ENCODE measurements at places on chromosomes 1 and 21.

- DNase-seq = no peak
Observed at GRCh38 chr1:157274698-157275534, 136.7 kb upstream of the ETV3 start.

DNA sequence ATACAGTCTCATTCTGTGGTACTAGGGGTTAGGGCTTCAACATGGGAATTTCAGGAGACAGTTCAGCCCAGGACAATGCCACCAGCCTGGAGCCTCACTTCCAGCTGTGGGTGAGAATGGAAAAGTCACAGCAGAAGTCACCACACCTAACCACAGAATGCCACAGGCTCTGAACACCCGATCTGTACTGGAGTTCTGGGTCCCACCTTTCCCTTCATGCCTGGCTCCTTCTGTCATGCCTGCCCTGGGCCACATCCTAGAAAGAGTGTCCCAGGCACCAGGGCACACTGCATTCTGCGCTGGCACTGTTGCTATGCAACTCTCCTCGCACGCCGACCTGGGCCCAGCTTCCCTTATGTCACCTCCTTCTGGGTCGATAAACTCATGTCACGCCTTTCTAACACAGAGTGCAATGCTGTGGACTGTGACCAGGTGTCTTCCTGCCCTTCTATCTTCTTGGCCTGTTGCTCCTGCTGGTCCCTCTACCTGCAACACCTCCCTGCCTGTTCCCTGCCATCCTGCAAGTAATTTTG lies 21.2 kb downstream of the RCSD1 start:
- no peak for DNase-seq

GRCh38 chr1:2927393-2928360 lies 93.6 kb upstream of the ACTRT2 start:
- no peak for DNase-seq

DNA sequence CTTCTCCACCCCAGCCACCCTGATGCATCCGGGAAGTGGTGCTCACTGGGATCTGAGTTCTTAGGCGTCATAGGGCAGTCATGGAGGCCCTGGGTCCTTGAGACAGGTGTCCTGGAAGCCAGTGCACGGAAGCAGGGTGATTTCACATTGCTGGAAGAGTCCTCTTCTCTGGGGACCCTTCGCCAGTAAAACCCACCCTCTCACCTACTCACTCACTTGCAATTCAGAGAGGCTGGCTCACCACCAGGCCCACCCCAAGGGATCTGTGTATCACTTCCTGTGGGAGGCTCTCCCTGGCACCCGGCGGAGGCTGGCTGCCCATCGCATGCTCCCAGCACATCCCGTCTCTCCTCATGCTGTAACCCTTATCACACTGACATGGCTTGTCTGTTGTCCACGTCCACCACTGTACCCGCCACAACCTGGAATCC lies 40.2 kb upstream of the EPS8L3 start:
- no peak for DNase-seq

- no peak for DNase-seq
Observed at GRCh38 chr1:200774735-200775444, 36.2 kb downstream of the CAMSAP2 start.

GRCh38 chr1:67355745-67356424 lies 48.2 kb downstream of the IL12RB2 start:
- no peak for DNase-seq

GRCh38 chr1:231950331-231951128 lies 323.9 kb downstream of the DISC1 start:
- DNase-seq = no peak

- DNase-seq = no peak
Observed at GRCh38 chr1:118007391-118007790, 77.9 kb downstream of the WDR3 start.

DNA sequence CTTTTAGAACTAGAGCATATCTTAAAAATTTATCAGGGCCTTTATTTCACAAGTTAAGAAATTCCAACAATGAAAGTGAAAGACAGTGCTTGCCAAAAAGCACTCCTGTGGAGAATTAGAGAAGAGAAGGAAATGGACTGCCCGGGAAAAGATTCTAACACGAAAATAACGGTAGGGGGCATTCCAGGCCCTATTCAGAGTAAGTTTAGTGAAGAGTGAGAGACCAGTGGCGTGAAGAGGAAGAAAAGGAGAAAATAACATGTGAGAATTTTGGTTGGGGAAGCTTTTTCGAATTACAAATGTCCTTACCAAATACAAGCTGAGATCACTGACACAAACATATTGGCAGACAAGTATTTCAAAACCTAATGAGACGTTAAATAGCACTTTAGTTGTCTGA lies 38.4 kb upstream of the RBM34 start:
- no peak for DNase-seq

- DNase-seq = no peak
Observed at GRCh38 chr1:32447469-32448185, 17.2 kb upstream of the ZBTB8B start.

- no peak for DNase-seq
Observed at GRCh38 chr1:48547561-48548220, 75.7 kb upstream of the SPATA6 start.

DNA sequence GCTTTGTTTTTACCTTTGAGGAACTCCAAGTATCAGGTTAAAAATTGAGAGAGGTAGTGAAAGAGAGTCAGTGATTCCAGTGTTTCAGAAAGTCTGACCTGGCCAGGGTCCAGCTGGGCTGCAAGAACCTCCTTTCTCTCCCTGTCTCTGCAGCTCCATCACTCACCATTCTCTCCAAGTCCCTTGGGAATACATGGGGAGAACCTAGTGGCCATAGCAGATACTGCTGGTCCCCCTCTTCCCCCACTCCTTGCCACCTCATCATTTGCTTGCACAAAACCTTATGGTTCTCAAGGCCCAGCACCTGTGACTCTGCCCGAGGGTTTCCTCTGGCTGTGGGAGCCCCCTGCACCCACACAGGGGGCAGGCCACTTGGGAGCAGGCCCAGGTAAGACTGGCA lies 279.5 kb downstream of the KIF26B start:
- DNase-seq = no peak

DNA sequence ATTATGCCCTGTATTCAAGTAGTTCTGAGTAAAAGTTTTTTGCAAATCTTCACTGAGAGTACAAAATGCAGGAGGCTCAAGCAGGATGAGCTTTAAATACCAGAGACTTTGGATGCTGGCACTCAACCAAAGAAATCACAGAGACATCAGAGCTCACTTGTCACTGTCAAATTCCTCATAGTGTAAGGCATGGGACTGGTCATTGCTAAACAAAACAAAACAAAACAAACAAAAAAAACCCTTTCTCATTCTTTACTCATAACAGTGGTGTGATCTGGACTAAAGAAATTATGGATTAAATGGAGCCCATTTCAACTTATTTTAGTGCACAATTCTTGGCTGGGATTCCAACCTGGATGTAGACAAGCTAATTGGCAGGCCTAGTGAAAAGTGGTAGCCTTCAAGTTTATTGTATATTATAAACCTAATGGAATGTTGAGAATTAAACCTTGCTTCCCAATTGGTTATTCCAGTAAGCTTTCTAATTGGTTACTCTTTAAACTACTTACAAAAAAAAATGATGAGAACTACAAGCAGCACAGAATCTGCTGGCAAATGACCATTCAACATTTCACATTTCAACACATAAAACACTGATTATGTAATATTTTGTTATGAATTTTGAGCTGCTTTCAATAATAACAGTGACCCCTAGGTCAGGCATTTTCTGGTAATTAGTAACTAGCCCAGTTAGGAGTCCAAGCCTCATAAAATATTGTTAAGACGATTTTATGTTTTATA lies 30.6 kb upstream of the NEK7 start:
- no peak for DNase-seq

- no peak for DNase-seq
Observed at GRCh38 chr1:183893561-183894289, 88.8 kb downstream of the RGL1 start.

GRCh38 chr21:33394260-33394659 lies 9.0 kb upstream of the IFNGR2 start:
- no peak for DNase-seq

DNA sequence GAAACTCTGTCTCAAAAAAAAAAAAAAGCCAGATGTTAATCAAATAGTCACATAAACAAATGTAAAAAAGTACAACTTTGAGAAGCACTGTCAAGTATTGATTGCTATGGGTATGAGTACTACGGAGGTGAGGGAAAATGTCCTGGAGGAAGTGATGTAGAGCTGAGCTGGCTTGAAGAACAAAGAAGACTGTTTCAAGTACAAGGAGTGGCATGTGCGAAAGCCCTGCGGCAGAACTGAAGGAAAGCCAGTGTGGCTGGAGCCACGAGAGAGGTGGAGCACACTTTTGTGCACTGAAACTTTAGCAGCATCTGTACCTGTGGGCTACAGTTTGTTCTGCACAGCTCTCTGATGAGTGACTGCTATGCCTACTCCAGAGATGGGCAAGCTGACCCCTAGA lies 5.4 kb upstream of the RPS6KA1 start:
- DNase-seq = no peak

GRCh38 chr1:172717722-172718465 lies 59.0 kb downstream of the FASLG start:
- DNase-seq = no peak

- no peak for DNase-seq
Observed at GRCh38 chr21:45539796-45540600, 2.2 kb downstream of the SLC19A1 start.

DNA sequence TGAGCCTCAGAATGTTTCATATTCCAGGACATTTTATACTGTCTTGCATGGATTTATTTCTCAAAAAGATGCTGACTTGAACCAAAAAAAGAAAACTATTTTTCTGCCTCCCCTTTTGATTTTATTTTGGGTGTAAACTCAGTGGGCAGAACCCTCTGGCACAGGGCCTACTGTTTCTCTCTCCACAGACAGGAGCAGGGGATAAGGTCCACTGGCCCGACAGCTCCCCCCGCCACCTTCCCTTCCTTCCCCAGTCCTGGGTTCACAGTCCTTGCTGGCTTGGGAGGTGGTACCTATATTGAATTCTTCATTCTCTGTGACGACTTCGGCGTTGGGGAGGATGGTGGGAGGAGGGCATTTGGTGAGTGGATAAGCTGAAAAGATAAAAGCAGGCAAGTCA lies 114.3 kb downstream of the ZSCAN20 start:
- no peak for DNase-seq

DNA sequence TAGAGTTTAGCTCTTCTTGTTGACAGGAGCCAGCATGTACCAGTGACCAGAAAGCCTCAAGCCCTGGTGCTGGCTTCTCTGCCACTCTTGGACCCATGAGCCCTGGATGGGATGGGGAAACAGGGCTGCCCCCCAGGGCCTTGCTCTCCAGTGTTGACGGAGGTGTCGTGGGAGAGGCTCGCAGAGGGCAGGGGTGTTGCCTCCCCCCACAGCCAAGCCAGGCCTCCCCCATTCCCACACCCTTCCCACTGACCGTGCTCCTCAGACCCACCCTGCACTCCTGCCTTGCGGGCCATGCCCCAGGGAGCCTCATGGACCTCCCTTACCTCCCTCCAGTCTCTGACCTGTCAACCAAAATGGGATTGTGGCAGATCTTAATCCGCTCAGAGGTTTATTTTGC lies 123.8 kb upstream of the COL6A1 start:
- DNase-seq = no peak

GRCh38 chr1:182430263-182431068 lies 19.5 kb upstream of the RGSL1 start:
- DNase-seq = peak; percentile 29

DNA sequence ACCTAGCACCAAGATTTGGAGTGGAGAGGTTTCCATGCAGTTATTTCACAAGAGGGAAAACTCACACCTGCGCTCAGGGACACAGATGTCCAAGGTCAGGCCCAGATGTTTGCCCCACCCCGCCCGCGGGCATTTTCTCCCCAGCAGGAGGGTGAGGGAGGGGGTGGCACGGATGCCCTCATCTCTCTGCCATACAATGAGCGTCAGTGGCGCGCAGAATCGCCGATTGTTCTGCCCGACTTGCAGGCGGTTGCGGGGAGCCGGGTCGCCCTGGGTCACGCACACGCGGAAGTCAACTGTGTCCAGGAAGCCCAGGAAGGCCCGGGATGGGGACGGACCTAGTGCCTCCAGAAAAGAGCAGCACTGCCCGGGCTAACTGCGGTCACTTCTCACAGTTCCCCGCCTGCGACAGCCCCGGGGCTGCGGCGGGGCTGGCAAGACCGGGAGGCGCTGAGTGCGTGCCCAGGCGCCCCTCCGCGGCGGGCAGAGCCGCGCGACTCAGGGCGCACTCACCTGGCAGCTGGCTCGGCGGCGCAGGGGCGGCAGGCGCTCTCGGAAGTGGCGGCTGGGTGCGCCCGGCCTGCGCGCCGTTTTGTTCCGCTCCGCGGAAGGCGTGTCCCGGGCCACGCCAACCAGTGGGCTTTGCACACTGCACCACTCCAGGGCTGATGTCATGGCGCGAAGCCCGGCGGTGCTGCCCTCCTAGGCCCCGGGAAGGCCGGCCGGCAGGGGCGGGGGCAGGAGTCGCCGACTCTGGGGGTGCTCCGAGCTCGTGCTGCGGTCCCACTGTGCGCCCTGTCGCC lies at the start of gene CSRP1:
Gene CSRP1 (minus strand): TSS at position 567 of the 803 bp plus-strand sequence. CDS start 10,820 bp downstream, outside the sequence.
- DNase-seq = peak; percentile 74

Measured in CD4-positive, alpha-beta T cell treated with Interleukin-6 at 100 ng/mL for 8 hours (primary cell).